ENCODE measurements at places on chromosomes 6 and 20. TPM values are rescaled to one million over a fixed set of nuclear protein-coding genes. Genes with fewer than 3 reads are reported as not detected.

- H3K27ac ChIP-seq = peak within 1 kb of the TSS; percentile 100
- H3K4me1 ChIP-seq = peaks cover 31% of the 10 kb centered on the region
- peaks cover 35% of the 10 kb centered on the region for H3K36me3 ChIP-seq
- H3K27me3 ChIP-seq = peaks cover 4% of the 10 kb centered on the region
- peak within 1 kb of the TSS; percentile 89 for H3K4me3 ChIP-seq
- no peak for DNase-seq
Observed at GRCh38 chr20:51542571-51543421, at the start of gene NFATC2. NFATC2 (minus strand) TSS chr20:51542719; CDS start chr20:51542499, 220 bp downstream.

GRCh38 chr20:4082406-4083097, 67.2 kb upstream of the RNF24 start:
- peaks cover 45% of the 10 kb centered on the region for H3K4me1 ChIP-seq
- peaks cover 7% of the 10 kb centered on the region for H3K36me3 ChIP-seq
- peak; percentile 69 for DNase-seq
- H3K4me3 ChIP-seq = peak overlapping the region; percentile 21
- H3K27ac ChIP-seq = peak overlapping the region; percentile 85
- no peaks in the 10 kb centered on the region for H3K27me3 ChIP-seq

DNA sequence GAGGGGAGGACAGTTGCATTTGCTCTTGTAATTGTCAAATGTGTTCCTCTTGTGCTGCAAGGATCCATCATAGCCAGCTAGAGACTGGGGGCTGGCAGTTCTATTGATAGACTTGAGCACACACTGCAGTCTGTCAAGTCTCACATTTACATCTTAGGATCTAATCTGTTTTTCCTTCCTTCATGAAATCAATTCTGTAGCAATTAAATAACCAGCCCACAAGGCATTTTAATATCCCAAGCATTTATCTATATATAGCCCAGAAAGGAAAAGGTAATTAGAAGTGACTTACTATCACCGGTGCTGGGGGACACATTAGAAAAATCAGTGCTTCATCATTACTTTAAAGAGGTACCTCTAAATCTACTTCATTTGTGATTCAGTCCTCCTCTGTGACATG, 143.0 kb upstream of the STXBP5 start:
- H3K36me3 ChIP-seq = no peaks in the 10 kb centered on the region
- no peak for DNase-seq
- no peak overlapping the region for H3K4me3 ChIP-seq
- H3K4me1 ChIP-seq = peaks cover 8% of the 10 kb centered on the region
- H3K27ac ChIP-seq = no peak overlapping the region

DNA sequence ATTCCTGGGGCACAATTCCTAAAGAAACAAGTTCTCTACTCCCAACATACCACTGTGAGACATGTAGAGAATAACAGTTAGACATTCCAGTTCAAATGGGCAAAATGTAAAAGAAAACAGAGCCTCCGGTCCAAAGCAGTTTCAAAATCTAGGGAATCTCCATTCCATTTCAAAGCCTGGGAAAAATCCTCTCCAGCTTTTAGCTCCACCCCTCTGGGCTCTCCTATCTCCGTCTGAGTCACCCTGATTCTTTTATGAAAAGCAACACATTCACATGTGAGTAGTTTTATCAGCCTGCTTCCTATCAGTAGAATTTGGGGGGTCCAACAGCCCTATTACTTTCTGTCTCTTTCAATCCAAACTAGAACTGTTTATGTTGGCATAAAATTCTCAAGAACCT, 3.7 kb downstream of the CSNK2A1 start:
- H3K4me3 ChIP-seq = no peak overlapping the region
- H3K36me3 ChIP-seq = peaks cover 62% of the 10 kb centered on the region
- H3K27me3 ChIP-seq = no peaks in the 10 kb centered on the region
- peaks cover 82% of the 10 kb centered on the region for H3K4me1 ChIP-seq
- DNase-seq = no peak

- H3K4me3 ChIP-seq = no peak overlapping the region
- no peaks in the 10 kb centered on the region for H3K27me3 ChIP-seq
- peaks cover 8% of the 10 kb centered on the region for H3K4me1 ChIP-seq
- no peaks in the 10 kb centered on the region for H3K36me3 ChIP-seq
Observed at GRCh38 chr20:31836853-31837608, 8.4 kb downstream of the FOXS1 start.

GRCh38 chr6:146598772-146599405, at the start of gene ADGB:
ADGB (plus strand) TSS chr6:146598972; CDS start chr6:146599041, 69 bp downstream.
- H3K36me3 ChIP-seq = no peaks in the 10 kb centered on the region
- no peak within 1 kb of the TSS for H3K27ac ChIP-seq
- peak; percentile 16 for DNase-seq

GRCh38 chr6:46208303-46208702, 37.5 kb upstream of the ENPP5 start:
- H3K4me3 ChIP-seq = no peak overlapping the region
- no peaks in the 10 kb centered on the region for H3K4me1 ChIP-seq
- no peak for DNase-seq
- no peak overlapping the region for H3K27ac ChIP-seq

The STAU1 gene
- total RNA-seq = 60.1 TPM

- H3K27ac ChIP-seq = no peak overlapping the region
- peaks cover 13% of the 10 kb centered on the region for H3K4me1 ChIP-seq
- H3K36me3 ChIP-seq = no peaks in the 10 kb centered on the region
- no peaks in the 10 kb centered on the region for H3K27me3 ChIP-seq
- H3K4me3 ChIP-seq = no peak overlapping the region
- DNase-seq = no peak
Observed at GRCh38 chr6:44731485-44732095, 344.1 kb downstream of the CDC5L start.

- H3K4me1 ChIP-seq = peaks cover 3% of the 10 kb centered on the region
- DNase-seq = no peak
- no peak overlapping the region for H3K27ac ChIP-seq
- H3K4me3 ChIP-seq = no peak overlapping the region
- peaks cover 5% of the 10 kb centered on the region for H3K27me3 ChIP-seq
Observed at GRCh38 chr20:49993301-49993751, 10.5 kb downstream of the SNAI1 start.

DNA sequence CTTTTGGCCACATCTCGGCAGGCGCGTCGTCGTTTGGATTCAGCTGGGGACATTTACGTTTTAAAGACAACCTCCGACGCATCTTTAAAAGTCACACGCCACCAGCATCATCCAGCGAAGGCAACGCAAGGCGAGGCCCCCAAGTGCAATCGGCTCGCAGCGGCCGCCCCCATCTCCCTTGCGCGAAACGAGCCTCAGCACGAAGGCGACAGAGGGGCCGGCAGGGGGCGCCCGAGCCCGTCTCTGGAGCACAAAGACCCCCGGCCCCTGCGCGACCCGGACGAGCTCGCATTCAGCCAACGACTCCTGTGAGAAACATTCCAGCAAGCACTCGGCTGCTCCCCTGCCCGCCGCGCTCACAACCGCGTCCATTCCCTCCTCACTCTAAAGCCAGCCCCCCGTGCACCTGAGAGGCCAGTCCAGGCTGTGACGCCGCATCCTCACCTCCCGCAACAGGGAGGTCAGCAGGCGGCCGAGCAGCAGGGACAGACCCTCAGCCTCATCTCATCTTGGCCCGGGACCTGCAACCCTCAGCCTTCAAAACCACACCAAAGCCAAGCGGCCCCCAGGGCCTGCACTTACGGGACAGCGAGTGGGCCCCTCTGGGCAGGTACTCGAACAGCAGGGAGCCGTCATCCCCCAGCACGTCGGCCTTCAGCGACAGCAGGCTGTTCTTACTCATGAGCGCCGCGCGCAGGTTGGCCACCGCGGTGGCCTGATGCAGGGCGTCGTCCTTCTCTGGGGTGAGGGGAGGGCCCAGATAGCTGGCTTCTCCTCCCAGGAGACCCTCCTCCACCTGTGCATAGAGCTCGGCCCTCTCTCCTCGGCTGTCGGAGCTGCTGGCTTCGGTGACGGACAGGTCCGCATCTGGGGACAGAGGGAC, 35.8 kb downstream of the SLC2A4RG start:
- H3K4me1 ChIP-seq = peaks cover 4% of the 10 kb centered on the region
- peak; percentile 68 for DNase-seq
- H3K36me3 ChIP-seq = no peaks in the 10 kb centered on the region
- H3K27me3 ChIP-seq = no peaks in the 10 kb centered on the region
- H3K27ac ChIP-seq = no peak overlapping the region
- no peak overlapping the region for H3K4me3 ChIP-seq

DNA sequence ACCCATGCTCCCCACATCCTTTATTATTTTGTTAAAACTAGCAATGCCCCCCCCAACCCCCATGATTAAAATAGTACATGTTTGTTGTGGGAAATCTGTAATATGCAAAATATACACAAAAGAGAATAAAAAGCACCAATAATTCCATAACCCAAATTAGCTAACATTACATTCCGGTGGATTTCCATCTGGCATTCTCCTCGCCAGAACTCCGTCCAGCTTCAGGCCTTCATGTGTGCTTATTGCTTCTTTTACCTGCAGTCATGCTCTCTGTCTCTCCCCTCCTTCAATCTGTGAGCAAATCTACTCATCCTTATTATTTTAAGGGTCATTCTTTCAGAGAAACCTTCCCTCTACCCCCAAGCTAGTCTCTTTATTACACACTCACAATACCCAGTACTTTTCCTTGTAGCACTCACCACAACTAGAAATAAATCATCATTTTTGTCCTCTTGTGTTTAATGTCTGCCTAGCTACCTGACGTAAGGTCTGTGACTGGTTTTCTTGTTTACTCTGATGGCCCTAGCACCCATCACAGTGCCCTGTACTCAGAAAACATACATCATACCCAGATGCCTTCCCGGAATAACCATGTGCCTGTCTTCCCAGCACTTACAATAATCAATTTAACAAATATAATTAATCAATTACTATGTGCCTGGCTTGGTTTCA, 25.6 kb upstream of the IER3 start:
- peaks cover 16% of the 10 kb centered on the region for H3K36me3 ChIP-seq
- peak overlapping the region; percentile 75 for H3K4me3 ChIP-seq
- H3K27ac ChIP-seq = peak overlapping the region; percentile 99
- peaks cover 77% of the 10 kb centered on the region for H3K4me1 ChIP-seq
- no peak for DNase-seq

DNA sequence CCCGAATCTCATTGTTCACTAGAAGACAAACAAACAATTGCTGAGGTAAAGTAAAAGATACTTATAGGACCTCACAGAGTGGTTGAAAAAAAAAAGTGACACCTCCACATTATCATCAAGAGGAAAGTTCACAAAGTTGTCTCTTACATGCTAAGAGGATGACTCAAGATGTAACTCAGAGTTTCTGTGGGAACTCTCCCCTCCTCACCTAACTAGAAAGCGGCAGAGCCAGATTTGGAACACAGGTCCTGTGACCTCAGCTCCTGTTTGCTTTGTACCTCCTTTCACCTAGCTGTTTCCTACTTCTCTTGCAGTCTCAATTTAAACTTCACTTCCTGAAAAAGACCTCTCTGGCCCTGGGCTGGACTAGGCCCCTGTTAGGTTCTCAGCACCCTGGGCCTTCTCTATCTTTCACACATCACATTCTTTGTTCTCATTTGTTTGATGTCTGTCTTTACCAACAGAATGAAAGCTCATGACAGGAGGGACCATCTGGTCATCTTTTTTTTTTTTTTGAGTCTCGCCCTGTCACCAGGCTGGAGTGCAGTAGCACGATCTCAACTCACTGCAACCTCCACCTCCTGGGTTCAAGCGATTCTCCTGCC, 60.8 kb downstream of the CD24 start:
- H3K36me3 ChIP-seq = no peaks in the 10 kb centered on the region
- H3K4me3 ChIP-seq = no peak overlapping the region
- H3K27ac ChIP-seq = no peak overlapping the region
- H3K4me1 ChIP-seq = no peaks in the 10 kb centered on the region
- DNase-seq = no peak

GRCh38 chr20:31760519-31761240, 21.6 kb downstream of the TPX2 start:
- no peaks in the 10 kb centered on the region for H3K4me1 ChIP-seq
- peaks cover 53% of the 10 kb centered on the region for H3K36me3 ChIP-seq
- no peak overlapping the region for H3K27ac ChIP-seq

GRCh38 chr6:18436341-18436740, 49.2 kb downstream of the RNF144B start:
- H3K36me3 ChIP-seq = peaks cover 9% of the 10 kb centered on the region
- H3K4me1 ChIP-seq = peaks cover 19% of the 10 kb centered on the region
- H3K4me3 ChIP-seq = no peak overlapping the region
- H3K27me3 ChIP-seq = no peaks in the 10 kb centered on the region
- H3K27ac ChIP-seq = no peak overlapping the region

DNA sequence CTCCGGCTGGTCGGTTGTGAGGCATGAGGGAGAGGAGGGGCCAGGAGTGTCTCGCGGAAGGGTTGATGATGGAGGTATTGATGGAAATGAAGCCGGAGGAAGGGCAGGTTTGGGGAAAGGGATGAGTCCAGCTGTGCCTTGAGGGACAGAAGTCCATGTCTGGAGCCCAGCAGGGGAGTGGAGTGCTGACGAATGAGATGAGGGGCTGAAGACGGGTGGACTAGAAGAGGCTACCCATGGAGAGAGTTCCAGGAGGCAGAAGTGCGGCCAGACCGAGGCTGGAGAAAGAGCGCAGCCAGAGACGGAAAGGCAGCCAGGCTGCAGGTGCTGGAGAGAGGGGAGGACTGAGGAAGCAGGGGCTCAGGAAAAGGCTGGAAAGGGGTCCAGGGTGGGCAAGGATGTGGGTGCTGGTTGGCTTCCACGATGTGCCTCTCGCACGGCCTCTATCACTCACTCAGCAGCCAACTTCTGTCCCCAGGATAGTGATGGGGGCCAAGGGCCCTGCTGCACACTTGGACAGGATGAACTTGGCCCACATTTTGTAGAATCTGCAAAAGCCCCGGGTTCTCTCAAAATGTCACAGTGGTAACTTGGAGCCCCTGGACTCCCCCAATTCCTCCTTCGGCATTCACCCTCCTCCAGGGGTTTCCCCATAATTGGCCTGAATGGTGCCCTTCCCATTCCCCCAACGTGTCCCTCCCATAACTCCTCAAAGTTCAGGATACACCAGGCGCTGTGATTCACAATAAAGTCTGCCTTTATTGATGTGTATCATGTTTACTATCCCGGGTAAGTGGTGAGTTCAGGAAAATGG, 627 bp upstream of the EIF6 start:
- H3K27ac ChIP-seq = peak overlapping the region; percentile 92
- H3K4me1 ChIP-seq = peaks cover 30% of the 10 kb centered on the region
- no peak for DNase-seq
- peaks cover 26% of the 10 kb centered on the region for H3K36me3 ChIP-seq

GRCh38 chr6:45983062-45983461, 32.6 kb downstream of the CLIC5 start:
- H3K27ac ChIP-seq = no peak overlapping the region
- no peaks in the 10 kb centered on the region for H3K4me1 ChIP-seq
- H3K4me3 ChIP-seq = no peak overlapping the region
- DNase-seq = no peak
- no peaks in the 10 kb centered on the region for H3K36me3 ChIP-seq
- no peaks in the 10 kb centered on the region for H3K27me3 ChIP-seq

- no peaks in the 10 kb centered on the region for H3K36me3 ChIP-seq
- H3K4me1 ChIP-seq = no peaks in the 10 kb centered on the region
- no peak for DNase-seq
- no peaks in the 10 kb centered on the region for H3K27me3 ChIP-seq
- no peak overlapping the region for H3K4me3 ChIP-seq
Observed at GRCh38 chr20:11235058-11235457, 561.3 kb upstream of the JAG1 start.

- no peak overlapping the region for H3K27ac ChIP-seq
- H3K36me3 ChIP-seq = peaks cover 5% of the 10 kb centered on the region
- no peak for DNase-seq
- H3K27me3 ChIP-seq = no peaks in the 10 kb centered on the region
- no peaks in the 10 kb centered on the region for H3K4me1 ChIP-seq
Observed at GRCh38 chr6:146938266-146938665, 266.0 kb upstream of the STXBP5 start.
